Activated CD8-positive, alpha-beta memory T cell treated with anti-CD3 and anti-CD28 coated beads for 4 hours (primary cell): ENCODE measurements at places on chromosomes 2 and 18.

- DNase-seq = no peak
Observed at GRCh38 chr18:5103693-5104092, 93.4 kb downstream of the AKAIN1 start.

DNA sequence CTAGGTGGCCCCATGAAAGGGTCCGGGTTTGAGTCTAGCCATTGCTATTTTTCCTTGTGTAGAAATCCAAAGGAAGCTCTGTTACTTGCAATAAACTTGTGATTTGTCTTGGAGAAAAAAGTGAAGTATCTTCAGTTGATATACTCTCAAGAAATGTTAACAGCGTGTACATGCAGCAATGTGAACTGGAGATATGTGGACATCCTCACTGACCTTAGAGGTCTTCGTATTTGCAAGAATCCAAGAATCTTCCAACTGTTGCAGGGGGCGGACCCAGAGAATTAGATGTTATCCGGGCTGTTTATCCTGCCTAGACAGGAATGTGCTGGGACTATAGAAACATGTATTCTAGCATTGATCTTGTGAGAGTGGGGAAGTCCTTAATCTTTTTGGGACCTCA, 187.6 kb downstream of the KCNS3 start:
- DNase-seq = no peak

- DNase-seq = no peak
Observed at GRCh38 chr2:44286119-44286883, 11.0 kb downstream of the SLC3A1 start.

- no peak for DNase-seq
Observed at GRCh38 chr2:31404827-31405226, 9.7 kb downstream of the XDH start.

DNA sequence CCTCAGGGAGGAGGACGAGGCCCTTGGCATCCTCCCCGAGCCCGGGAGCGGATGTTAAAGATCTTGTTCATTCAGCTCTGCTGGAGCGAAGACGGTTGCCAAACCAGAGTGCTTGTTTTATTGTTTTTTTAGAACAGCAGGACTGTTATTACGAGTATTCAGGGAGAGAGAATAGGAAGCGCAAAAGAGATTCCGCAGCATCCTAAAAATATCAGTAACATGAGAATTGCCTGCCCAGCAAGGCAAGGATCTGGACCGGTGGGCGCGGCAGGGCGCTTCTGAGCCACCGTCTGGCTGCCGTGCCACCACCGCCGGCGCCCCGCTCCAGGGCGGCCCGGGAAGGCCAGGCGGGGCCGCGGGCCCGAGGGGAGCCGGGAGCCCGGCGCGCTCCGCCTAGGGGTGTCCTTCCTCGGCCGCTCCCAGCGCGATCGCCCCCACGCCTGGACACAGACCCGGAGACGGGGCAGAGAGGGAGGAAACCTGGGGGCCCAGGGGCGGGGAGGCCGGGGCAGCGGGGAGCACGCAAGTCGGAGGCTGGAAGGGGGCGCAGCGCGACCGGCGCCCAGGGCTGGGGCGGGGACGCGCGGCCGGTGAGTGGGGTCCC, 843 bp downstream of the CYS1 start:
- DNase-seq = no peak

- no peak for DNase-seq
Observed at GRCh38 chr18:9097349-9097748, 5.2 kb upstream of the NDUFV2 start.

DNA sequence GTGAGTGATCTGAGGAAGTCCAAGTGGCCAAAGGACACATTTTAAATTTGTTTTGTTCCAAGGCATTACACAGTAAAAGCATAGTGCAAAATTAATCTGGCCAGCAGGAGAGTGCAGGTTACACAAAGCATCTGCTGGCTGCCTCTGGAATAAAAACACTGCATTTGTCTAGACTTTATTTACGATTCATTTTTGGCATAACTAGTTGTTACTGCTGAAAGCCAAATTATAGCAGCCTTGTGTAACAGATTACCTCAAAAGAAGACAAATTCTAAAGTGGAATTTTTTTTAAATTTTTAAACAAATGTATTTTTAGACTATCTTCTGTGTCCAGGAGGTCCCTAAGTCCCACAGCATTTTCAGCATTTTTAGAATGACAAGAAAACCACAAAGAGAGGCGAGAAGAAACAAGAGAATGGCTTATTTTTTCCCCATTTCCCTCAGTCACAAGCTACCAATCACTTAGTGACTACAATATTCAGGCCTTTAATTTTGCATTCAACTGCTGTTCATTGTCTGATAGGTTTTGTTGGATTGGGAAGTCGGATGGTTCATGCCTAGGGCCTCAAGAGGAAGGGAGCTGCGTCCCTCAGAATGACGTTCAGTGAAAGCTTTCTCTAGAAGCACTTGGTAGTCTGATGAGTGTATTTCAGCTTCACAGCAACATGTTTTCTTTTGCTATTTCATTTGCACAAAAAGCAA, 46.0 kb downstream of the TMEFF2 start:
- no peak for DNase-seq

DNA sequence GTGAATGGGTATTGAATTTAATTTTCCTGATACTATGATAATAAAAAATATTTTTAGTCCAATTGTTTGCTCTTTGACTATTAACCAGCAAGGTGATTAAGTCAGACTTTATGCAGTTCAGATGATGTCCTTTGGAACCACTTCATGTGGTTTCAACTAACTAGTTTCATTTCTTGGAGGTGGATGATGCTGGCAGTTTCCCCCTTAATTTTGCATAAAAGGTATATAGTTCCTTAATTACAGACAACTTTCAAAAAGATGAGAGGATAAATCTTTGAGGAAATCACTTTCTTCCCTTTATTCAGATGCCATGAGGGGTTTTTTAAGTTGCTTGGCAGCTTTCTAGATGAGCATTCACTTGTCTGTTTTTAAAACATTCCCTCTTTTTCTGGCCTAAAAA, 223.1 kb downstream of the PHLPP1 start:
- DNase-seq = no peak

DNA sequence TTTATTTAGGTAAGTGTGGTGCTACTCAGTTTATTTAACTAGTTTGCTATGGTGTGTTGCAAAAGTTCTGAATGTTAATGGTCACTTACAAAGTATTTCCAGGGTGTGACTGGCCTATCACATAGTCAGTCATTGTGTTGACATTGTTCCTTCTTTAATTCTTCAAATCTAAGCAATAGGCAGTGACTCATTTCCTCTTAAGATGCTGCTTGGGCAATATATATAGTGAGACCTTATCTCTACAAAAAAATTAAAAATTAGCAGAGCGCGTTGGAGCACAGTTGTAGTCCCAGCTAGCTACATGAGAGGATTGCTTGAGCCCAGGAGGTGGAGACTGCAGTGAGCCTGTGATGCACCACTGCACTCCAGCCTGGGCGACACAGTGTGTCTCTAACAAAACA, 5.8 kb upstream of the CCDC88A start:
- no peak for DNase-seq

DNA sequence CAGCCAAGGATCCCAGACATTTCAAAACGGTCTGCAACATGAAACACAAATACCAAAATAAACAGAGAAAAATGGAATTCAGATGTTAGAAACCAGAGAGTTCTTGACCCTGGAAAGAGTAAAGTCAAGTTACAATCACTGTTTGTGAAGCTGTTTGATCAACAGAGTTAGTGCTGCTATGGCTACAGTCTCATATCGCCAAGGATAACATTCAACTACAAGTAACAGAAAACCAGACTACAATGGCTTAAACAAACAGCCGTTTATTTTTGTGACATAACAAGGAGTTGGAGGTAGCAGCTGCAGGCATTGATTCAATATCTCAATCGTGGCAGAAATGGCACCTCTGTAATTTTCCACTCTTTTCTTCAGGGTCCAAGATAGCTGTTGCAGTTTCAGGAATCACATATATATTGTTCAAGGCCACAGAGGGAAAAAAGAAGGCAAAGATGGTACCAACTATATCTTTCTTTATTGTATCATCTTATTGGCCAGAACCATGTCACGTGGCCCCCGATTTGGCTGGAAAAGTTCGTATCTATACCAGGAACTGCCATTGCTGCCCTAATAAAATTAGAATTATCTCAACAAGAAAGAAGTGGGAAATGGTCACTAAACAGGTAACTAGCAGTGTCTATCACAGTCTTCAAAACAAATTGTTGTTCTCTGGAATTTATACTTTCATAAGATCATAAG, 17.7 kb upstream of the HNRNPLL start:
- no peak for DNase-seq

DNA sequence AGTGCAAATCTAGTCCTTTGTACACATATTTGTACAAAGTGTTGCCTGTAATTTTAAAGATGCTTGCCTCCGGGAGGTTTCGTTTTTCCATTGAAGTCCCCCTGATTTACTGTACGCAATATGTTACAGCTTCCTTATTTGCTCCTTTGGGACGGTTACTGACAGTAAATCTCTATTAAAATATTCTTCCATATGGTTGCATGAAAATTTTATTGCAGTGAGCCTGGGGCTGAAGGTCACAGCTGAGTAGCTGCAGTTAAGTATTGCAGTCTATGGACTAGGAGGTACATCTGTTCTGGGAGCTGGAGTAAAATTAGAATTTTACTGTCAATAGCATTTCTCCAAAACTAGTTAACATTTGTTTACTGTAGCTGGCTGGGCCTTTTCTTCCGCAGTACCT, 119.2 kb downstream of the ETAA1 start:
- no peak for DNase-seq

GRCh38 chr2:190677255-190677654, 28.4 kb downstream of the NAB1 start:
- no peak for DNase-seq

DNA sequence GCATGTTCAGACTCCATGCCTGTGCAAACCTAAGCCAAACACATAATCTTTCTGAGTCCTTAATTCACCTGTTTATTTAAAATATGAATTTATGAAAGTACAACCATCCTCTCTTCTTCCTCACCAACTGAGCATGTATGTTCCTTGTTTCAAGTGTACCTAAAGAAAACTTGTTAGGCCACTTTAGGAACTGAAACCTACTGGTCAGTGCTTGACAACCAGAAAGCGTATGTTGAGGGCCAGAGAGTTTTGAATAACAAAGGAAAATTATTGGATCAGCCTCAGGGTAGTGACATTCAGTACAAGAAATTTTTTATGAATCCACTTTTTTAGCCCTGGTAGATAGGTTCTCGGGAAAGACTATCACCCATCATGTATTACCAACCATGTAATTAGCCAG, 847.6 kb upstream of the CELF4 start:
- DNase-seq = no peak

GRCh38 chr2:43001055-43001378, 208.6 kb upstream of the HAAO start:
- DNase-seq = no peak

- DNase-seq = no peak
Observed at GRCh38 chr2:147227313-147227712, 617.5 kb upstream of the ACVR2A start.

DNA sequence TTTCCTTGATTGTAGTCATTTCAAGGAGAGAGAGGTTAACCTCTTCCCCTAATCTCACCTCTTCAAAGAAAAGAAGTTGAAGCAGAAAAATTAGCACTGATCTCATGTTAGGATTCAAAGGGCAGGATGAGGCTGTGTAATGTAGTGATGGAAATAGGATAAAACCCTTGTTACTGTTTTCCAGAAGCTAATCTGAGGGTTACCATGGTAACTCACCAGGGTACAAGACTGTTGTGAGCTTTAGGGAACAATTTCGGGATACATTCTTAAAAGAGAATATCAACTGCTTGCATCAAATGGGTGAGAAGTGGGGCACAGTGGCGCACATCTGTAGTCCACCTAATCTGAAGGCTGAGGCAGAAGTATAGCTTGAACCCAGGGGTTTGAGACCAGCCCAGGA, 64.9 kb upstream of the SLC39A10 start:
- no peak for DNase-seq

DNA sequence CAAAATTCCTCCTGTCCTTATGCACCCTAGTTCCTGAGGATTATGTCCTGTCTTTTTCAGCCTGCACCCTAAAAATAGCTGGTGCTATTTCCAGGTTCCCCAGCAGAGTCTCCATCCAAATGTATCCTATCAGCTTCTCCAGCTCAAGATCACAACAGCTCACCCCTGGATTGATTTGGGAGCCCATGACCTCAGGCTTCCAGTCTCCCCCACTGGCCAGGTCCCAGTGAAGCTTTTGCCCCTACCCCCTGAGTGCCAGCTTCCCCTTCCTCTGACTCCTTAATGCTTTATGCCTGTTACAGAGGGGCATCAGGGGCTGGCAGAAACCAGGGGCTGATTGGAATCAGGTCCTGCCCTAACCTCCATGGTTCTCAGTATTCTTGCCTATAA, 76.9 kb upstream of the DAPL1 start:
- no peak for DNase-seq

DNA sequence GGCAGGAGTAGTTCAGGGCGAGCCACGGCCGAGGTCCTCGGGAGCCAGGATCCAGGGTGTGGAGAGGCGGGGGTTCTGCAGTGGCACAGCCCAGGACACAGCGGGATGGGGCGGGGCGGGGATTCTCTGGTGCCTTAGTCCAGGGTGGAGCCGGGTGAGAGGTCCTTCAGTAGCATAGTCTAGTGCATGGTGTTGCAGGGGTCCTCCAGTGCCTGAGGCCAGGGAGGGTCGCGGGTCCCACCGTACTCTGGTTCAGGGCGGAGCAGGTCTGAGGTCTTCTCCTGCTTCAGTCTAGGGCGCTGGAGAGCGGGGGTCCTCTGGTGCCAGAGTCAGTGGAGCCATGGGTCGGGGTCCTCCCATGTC, 131.1 kb downstream of the CCDC74A start:
- no peak for DNase-seq

DNA sequence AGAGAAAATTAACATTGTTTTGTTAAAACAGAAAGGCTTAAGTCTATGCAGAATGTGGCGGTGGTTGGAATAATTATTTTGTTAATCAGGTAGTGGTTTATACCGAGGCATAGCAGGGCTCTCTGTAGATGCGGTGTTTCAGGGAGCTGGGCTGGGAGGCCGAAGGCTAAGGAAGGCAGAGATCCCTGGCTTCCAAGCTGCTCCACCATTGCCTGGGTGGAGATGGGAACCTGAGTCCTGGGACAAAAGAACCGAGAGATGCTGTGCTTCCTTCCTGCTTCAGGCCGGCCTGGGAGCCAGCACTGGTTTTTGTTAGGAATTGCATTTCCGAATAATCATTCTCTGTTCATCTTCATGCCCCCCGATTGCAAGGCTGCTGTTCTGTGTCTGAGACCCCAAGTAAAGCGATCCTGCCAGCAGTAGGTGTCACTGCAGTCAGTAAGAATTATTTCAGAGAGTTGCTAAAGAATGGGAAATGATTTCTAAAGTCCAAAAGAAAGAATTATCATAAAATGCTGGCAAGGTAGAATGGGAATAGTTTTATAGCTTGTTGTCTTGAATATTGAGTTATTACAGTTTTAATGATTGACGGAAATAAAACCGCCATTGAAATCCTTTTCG, 824.9 kb downstream of the GALR1 start:
- DNase-seq = no peak

DNA sequence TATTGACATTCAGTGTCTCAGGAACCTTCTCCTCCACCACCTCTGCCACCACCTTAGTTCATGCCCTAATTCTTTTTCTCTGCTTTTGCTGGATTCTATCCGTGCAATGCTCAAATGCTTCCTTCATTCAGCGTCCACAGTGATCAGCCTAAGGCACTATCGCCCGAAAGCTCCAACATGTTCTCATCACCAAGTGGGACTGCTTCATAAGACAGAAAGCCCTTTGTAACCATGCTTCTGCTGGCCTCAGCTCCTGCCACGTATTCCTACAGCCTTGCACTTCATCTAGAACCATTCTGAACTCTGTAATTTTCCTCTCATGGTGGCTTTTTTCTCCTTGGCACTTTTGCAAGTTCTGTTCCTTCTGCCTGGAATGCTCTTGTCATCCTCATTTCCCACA, 222.9 kb downstream of the HNMT start:
- DNase-seq = no peak
